ENCODE measurements at places on chromosomes 3 and 15. TPM values are rescaled to one million over a fixed set of nuclear protein-coding genes. Genes with fewer than 3 reads are reported as not detected.
A peak's percentile ranks its signal among the peaks of the same experiment; 100 is the strongest.

Gene VILL
- 32.9 TPM for total RNA-seq

Gene TMEM108
- not detected for total RNA-seq

Gene SYNPR
- not detected for total RNA-seq

Gene DUOXA2
- total RNA-seq: not detected

Gene PLSCR5
- not detected for total RNA-seq

GRCh38 chr3:36656873-36657272, 107.5 kb downstream of the DCLK3 start:
- DNase-seq: no peak
- no peaks in the 10 kb centered on the region for H3K36me3 ChIP-seq
- no peaks in the 10 kb centered on the region for H3K4me1 ChIP-seq
- H3K27ac ChIP-seq: no peak overlapping the region
- H3K4me3 ChIP-seq: no peak overlapping the region

GRCh38 chr15:73134196-73134595, 81.9 kb downstream of the NEO1 start:
- peaks cover 3% of the 10 kb centered on the region for H3K27me3 ChIP-seq
- no peak for DNase-seq
- no peaks in the 10 kb centered on the region for H3K36me3 ChIP-seq

DNA sequence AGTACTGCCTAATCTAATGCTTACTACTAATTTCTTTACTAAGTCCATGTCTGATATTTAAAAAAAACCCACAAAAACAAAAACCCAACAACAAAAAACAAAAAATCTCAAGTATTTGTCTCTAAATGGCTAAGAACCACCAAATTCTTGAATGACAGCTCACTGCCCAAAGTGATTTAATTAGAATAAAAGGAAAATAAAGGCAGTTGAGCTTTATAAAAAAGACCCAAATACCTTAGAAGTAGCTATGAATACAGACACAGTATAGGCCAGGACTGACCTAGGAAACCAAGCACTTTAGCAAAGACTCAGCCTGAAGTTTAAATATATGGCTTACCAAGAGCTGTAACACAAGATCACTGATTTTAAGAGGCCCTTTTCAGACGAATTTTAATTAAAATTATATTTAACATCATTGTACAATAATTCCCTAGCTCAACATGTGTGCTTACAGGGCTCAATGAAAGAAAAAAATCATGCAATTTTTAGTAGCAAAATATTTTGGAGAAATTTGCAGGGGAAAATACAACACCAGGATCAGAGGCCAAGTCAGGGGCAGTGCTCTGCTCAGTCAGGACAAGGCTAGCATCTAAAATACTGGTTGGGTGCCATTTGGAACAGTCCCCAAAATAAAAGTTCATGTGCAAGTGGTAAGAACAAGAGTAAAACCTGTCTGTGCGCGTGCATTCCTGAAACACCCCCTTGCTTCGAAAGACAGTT, 24.8 kb downstream of the UQCC5 start:
- H3K27me3 ChIP-seq: no peaks in the 10 kb centered on the region
- H3K27ac ChIP-seq: no peak overlapping the region
- no peak overlapping the region for H3K4me3 ChIP-seq
- no peak for DNase-seq
- H3K4me1 ChIP-seq: no peaks in the 10 kb centered on the region

DNA sequence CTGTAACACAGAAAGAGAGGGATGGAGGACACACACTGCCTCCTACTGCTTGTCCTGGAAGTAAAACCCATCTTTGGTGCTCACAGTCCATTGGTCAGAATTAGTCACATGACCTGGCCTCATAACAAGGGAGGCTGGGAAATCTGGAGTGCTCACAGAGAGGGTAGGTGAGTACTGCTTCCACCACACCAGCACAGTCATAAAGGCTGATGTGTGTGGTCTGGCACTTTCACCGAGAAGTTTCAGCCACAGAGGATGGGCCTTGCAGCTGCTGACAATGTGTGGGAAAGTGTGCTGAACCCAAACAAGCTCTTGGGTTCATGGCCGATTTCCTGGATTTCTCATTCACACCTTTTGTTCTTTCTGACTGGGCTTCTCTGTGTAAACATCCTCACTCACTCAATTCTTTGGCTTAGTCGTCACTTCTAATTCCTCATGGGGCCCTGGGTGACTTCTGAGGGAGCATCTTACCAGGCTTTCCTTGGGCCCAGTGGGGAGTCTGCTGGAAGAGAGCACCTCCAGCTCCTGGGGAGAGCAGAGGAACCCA, 100.7 kb downstream of the ASB7 start:
- no peaks in the 10 kb centered on the region for H3K4me1 ChIP-seq
- no peak for DNase-seq
- H3K27me3 ChIP-seq: peaks cover 2% of the 10 kb centered on the region
- H3K27ac ChIP-seq: no peak overlapping the region
- H3K36me3 ChIP-seq: no peaks in the 10 kb centered on the region

GRCh38 chr3:25585361-25586166, 79.1 kb downstream of the TOP2B start:
- no peaks in the 10 kb centered on the region for H3K27me3 ChIP-seq
- H3K36me3 ChIP-seq: no peaks in the 10 kb centered on the region
- H3K4me3 ChIP-seq: no peak overlapping the region
- no peaks in the 10 kb centered on the region for H3K4me1 ChIP-seq
- no peak for DNase-seq
- no peak overlapping the region for H3K27ac ChIP-seq

DNA sequence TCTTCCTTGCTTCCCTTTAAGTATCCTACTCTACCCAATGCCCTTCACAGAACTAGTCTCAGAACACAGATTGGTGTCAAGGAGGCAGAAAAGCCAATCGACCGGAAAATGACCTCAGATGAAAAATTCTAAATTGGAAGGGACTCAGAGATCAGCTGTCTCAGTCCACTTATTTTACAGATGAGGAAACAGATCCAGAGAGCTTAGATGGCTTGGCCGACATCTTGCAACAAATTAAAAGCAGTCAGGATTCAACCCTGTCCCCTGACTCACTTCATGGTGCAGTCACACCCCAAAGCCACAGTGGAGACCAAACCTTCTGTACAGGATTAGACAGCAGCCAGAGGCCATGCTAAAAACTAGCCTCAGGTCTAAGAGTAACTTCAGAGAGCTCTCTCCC, 169.3 kb upstream of the BHLHE40 start:
- H3K4me1 ChIP-seq: no peaks in the 10 kb centered on the region
- no peak overlapping the region for H3K27ac ChIP-seq
- H3K36me3 ChIP-seq: peaks cover 93% of the 10 kb centered on the region
- no peaks in the 10 kb centered on the region for H3K27me3 ChIP-seq
- no peak for DNase-seq
- H3K4me3 ChIP-seq: no peak overlapping the region

DNA sequence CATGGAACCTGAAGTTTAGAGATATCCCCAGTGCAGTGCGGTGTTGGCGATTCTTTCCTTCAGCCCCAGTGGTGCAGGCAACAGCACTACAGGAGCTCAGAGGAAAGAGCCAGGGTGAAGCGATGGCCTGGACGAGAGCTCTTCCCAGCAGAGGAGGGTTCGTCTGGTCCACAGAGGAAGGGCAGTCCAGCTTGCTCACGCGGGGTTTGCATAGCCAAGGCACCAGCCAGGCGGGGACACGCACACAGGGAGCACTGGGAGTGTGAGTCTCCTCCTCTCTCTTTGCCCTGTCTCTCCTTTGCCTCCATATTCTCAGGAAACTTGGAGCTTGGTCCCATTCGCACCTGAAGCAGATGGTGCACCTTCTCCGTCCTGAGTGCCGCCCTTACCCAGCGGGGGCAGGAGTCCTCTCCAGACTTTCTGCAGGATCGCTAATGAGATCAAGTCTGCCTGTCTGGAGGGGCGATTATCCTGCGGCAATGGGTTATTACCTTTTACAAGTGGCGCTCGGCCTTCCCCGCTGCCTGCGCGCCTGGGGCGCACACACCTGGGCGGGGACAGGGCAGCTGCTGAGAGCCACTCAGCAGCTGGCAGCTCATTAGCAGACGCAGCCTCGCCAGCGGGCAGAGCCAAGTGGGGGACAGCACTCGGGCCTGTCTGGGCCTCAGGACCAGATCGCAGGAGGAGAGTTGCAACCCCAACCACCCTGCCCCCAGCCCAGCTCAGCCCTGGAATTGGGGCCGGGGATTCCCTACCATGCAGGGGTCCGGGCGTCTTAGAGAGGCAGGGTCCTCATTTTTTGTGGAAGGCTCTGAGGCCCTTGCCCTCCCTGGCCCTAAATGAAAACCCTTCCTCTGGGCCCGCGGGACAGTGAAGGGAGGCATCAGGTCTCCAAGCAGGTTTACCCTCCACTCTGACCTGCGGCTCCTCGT, 119.0 kb upstream of the MEF2A start:
- no peak overlapping the region for H3K27ac ChIP-seq
- H3K36me3 ChIP-seq: no peaks in the 10 kb centered on the region
- peaks cover 68% of the 10 kb centered on the region for H3K4me1 ChIP-seq

DNA sequence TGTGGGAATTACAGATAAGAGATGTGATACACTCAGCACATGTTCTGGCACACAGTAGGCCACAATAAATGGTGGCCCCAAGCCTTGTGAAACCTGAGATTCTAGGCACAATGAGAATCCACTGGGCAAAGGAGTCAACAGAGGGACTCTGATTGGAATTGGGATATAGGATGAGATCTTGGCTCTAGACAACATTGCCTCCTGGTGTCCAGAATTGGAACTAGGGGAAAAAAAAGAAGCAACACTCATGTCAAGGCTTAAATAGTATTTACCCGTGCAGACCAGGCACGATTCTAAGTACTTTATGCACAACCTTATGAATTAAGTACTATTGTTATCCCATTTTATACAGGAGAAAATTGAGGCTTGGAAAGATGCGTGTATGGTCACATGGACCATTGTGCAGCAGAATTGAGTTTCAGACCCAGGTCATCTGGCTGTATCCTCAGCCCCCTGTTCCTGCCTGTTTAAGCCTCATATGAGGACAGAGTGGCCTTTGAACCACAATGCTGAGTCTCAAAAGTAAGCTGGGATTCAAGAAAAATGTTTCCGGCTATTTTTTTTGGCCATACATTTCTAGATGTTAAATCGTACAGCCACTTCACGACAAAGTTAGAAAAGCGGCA, 124.8 kb downstream of the SV2B start:
- H3K4me1 ChIP-seq: no peaks in the 10 kb centered on the region
- DNase-seq: peak; percentile 16
- H3K36me3 ChIP-seq: no peaks in the 10 kb centered on the region
- no peak overlapping the region for H3K27ac ChIP-seq

DNA sequence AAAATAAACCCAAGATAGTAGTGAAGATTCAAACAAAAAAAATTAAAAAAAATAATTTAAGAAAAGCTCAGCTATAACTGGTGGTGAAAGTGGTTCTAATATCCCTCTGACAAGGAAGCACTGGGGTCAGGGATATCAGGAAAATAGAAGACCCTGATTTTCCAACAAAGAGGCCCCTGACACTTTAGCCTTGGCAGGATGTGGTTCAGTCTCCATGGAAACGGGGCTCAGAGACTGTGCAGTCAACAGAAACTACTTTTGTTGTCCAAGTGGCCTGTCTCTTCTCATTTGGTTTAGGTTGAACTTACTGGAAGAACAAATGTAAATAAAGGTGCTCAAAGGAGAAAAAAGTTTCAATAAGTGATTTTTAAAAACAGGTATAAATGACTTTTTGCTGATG, 27.2 kb downstream of the INTS14 start:
- DNase-seq: peak; percentile 31
- no peaks in the 10 kb centered on the region for H3K27me3 ChIP-seq
- H3K36me3 ChIP-seq: peaks cover 56% of the 10 kb centered on the region
- H3K27ac ChIP-seq: peak overlapping the region; percentile 32
- H3K4me1 ChIP-seq: peaks cover 4% of the 10 kb centered on the region

GRCh38 chr3:23592961-23593931, 212.5 kb upstream of the UBE2E1 start:
- H3K4me1 ChIP-seq: peaks cover 4% of the 10 kb centered on the region
- peaks cover 8% of the 10 kb centered on the region for H3K36me3 ChIP-seq
- no peaks in the 10 kb centered on the region for H3K27me3 ChIP-seq
- no peak overlapping the region for H3K4me3 ChIP-seq
- H3K27ac ChIP-seq: no peak overlapping the region

GRCh38 chr3:85808755-85809154, 850.0 kb downstream of the CADM2 start:
- H3K36me3 ChIP-seq: no peaks in the 10 kb centered on the region
- no peak for DNase-seq
- no peaks in the 10 kb centered on the region for H3K27me3 ChIP-seq
- H3K27ac ChIP-seq: no peak overlapping the region

DNA sequence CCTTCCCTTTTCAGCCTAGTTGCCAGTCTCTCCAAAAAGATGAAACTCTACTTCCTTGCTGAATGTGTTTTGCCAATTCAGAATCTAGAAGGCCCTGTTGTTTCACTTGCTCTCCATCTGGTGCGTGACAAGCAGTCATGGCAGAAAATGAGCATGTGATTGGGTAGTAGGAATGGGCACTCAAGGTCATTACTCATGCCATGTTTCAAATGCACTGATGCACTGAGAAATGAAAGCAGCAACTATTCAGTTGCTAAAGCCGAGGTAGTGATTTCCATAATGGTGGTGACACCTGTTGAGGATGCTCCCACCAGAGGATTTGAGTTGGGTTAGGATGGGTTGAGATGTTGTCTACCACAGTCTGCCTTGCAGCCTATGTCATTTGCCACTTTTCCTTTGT, 12.7 kb downstream of the ZBTB38 start:
- no peaks in the 10 kb centered on the region for H3K27me3 ChIP-seq
- no peak overlapping the region for H3K4me3 ChIP-seq
- peak overlapping the region; percentile 76 for H3K27ac ChIP-seq
- H3K4me1 ChIP-seq: peaks cover 11% of the 10 kb centered on the region
- H3K36me3 ChIP-seq: no peaks in the 10 kb centered on the region

DNA sequence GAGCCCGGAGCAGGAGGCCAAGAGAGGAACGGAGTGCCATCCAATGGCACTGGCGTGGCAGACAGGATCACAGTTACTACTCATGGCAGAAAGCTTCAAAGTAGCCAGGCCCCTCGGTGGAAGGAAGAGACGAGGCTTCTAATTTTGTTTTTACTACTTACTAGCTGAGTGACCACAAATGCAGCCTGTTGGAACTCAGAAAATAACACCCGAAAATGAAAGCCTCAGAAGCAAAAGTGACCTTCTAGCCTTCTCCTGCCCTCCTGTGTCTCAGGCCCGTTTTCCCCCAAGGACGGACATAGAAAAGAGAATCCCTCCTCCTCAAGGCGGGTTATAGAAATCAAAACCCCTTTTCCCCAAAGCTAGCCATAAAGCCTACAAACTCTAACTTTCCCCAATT, 9.9 kb upstream of the STRA6 start:
- peaks cover 7% of the 10 kb centered on the region for H3K27me3 ChIP-seq
- no peaks in the 10 kb centered on the region for H3K4me1 ChIP-seq
- DNase-seq: no peak
- H3K27ac ChIP-seq: no peak overlapping the region
- H3K36me3 ChIP-seq: no peaks in the 10 kb centered on the region

All from B cell (primary cell).